NCI-H82 (cell line): ENCODE measurements at places on chromosomes 1 and 21.

- no peak for DNase-seq
Measured at GRCh38 chr1:68481041-68481440, 15.8 kb downstream of the DEPDC1 start.

DNA sequence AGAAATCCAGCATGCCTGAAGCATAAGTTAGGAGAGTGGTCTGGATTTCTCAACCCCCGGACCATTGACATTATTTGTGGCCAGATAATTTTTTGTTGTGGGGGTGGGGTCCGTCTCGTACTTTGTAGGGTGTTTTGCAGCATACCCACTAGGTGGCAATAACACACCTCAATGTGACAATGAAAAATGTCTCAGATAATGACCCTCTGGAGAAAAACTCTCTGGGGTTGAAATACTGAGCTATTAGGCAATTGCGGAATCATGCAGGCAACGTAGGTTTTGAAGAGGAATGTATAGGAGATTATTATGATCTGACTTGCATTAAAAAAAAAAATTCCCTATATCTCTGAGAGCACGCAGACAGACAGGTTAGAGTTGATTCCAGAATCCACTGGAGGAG lies 25.3 kb upstream of the RRP15 start:
- peak; percentile 70 for DNase-seq

DNA sequence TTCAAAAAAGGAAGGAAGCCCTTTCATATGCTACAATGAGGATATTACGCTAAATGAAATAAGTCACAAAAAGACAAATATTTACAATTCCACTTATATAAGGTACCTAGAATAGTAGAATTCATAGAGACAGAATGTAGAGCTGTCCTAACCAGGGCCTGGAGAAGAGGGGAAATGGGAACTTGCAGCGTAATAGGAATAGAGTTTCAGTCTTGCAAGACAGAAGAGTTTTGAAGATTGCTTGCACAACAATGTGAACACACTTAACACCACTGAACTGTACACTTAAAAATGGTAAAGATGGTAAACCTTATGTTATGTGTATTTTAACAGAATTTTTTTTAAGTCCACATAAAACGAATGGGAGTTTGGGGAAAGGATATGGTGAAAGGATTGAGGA lies 2.9 kb downstream of the CD1B start:
- DNase-seq: no peak

DNA sequence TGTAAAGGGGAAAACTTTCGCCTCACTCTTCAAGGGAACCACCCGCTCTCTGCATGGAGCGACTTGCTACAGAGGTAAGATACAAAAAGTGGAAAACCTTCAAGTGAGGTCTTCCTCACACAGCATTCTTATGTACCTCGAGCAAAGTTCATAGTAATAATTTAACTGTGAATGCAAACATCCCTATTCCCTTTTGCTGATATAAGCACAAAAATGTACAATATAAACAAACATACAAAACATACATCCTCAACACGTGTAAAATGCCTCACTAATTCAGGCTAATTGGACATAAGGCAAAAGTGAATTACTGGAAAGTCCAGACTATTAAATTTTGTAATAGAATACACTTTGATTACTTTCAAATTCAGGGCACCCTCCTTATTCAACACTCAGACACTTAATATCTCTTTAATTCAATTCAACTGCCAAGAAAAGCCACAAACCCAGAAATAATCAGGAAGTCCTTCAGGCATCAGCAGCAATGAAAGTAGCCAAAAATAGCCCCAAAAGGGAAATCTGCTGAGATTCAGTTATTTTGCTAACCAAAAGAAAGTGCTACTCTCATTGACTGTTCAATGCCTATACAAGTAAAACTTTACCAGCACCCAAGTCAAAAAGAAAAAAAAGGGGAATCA lies 15.2 kb upstream of the LMX1A start:
- DNase-seq: no peak

DNA sequence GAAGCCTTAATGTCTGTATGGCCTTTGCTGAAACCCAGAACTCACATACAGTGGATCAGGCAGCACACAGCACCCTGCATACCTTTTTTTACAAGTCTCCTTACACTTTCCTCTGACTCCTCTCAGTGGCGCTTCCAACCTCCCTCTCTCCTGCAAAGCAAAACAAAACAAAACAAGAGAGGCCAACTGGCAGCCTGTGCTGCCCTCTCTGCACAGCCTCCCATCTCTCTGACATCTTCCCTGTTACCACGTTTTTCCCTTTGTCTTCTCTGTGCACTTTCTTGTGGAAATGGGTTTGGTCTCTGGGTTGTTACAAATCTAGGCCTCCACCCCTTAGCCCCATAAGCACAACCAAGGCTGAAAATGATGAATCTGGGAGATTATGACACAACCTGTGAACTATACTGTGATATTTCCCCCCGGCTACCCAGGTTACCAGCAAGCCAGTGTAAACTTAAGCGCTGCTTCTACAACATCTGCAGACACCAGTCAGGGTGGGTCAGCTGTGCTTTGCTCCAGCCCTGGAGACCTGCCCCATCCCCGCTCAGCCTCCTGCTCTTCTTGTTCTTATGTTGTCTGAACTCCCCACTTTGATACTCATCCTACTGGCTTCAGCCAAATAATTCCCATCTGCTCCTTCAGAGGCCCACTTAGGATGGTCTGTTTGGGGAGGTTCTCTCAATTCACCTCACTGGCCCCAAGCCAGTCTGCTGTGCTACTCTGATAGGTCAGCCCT lies 54.9 kb upstream of the FMOD start:
- DNase-seq: no peak
